ENCODE measurements at places on chromosomes 5 and 9.

- no peak for DNase-seq
Observed at GRCh38 chr9:124347968-124348358, 67.3 kb downstream of the PSMB7 start.

DNA sequence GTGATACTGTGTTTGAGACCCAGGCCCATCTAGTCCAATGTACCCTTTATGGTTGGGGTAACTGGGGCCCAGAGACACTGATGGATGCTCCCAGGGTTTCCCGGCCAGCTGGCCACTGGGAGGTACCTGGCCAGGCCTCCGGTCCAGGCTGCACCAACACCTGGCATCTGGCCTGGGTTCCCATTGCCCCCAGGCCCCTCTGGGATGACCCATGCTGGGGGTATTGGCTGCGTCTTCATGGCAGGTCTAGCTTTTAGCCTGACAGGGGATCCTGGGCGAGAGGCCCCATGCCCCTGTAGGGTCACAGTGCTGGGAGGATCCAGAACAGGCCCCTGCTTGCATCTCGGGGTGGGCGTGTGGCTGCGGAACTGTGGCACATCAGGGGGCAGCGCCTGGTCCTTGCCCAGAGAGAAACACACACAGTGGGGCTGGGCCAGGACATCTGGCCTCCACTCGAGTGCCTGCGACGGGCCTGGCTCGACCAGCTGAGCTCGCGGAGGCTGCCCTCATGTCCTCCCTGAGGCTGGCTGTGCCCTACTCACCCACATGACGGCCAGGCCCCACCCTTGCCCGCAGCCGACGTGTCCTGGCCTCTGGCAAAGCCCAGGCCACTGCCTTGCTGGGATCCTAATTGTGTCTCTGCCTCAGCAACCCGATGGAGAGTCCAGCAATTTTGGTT lies 21.5 kb upstream of the COL5A1 start:
- no peak for DNase-seq

GRCh38 chr5:155556700-155557099 lies 543.1 kb downstream of the KIF4B start:
- no peak for DNase-seq

GRCh38 chr9:75161116-75161857 lies 73.0 kb downstream of the OSTF1 start:
- no peak for DNase-seq

DNA sequence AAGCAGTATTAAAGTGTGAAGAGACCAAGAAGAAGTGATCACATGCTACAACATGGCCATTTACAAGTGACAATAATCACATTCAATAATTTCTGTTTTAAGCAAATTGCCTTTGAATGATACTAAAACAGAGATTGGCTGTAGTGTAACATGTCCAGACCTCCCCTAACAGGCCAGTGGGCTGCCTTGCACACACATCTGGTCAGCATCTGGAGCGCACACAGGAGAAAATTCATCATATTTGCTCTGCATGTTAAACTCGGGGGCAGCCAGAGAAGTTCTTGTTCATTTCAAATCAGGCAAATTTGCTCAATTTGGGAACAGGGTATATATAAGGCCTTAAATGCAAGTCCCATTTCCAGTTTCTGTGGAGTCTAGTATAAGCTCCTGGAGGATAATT lies 111.1 kb upstream of the FBXL7 start:
- no peak for DNase-seq

Measured in NCI-H1694 treated with DMSO at 0.1 percent for 48 hours (cell line).